ENCODE measurements at places on chromosomes 6 and 20.

DNA sequence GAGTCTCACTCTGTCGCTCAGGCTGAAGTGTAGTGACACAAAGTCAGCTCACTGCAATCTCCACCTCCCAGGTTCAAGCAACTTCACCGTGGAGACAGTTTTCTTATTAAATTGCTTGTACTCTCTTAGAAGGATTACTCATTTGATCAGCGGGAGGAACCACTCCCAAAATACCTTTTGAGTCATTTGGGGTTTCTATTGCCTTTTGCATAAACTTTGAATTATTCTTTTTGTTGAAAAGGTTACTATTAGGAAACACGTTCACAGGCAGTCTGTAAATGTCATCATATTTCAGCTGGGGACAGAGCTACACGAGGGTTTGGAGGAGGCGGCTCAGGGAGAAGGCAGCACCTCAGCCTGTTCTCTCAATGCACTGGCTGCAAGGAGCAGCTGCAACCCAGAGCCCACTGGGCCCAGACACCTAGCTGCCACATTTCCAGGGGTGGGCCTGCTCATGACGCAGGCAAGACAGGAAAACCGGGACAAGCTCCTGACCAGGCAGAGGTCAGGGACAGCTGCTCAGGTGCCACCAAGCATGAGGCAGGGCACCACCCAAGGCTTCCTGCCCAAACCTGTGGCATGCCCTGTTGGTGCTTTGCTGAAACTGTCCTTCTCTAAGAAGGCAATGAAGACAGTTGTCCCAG lies 205.9 kb downstream of the BMP7 start:
- DNase-seq, result no peak

DNA sequence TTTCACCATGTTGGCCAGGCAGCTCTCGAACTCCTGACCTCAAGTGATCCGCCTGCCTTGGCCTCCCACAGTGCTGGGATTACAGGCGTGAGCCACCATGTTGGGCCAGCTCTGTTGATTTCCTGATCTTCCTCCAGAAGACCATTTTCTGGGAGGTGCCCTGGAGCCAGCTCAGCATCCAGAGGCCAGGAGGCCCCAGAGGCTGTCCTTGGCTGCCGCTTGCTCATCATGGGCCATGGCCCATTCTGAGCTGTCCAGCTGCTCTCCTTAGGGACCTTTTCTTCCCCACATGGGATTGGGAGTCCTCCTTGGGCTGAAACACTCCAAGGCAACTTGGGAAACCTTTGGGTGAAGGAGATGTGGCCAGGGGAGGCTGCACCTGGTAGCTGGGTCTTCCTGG lies 15.4 kb downstream of the LRRC73 start:
- no peak for DNase-seq

- DNase-seq, result no peak
Measured at GRCh38 chr6:29797966-29798365, 29.7 kb upstream of the HLA-G start.

DNA sequence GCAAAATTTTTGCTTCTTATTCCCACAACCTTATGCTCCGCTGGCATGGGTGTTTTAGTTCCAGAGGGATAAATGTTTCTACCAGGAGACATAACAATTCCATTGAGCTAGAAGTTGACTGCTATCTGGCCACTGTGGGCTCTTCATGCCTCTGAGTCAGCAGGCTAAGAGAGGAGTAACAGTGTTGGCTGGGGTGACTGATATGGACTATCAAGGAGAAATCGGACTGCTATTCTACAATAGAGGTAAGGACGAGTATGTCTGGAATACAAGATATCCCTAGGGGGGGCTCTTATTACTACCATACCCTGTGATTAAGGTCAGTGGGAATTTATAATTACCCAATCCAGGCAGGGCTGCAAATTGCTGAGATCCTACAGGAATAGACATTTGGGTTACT lies 26.9 kb downstream of the FBXO30 start:
- DNase-seq, result no peak

DNA sequence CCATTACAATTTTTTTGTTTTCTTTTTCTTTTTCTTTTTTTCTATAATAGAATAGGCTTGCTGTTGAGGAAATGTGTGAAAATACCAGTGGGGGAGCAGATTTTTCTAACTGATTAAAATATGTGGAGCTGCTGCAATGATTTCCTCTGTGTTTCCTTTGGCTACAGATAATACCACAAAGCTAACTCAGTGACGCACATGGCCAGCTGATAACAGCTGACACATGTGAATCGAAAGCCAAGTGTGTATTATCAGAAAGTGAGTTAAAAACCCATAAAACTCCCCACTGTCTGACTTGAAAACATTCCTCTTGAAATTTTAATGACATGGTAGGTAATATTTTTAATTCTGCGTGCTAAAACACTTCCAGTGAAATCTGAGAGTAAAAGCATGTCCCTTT lies 70.8 kb upstream of the AHI1 start:
- DNase-seq, result no peak

DNA sequence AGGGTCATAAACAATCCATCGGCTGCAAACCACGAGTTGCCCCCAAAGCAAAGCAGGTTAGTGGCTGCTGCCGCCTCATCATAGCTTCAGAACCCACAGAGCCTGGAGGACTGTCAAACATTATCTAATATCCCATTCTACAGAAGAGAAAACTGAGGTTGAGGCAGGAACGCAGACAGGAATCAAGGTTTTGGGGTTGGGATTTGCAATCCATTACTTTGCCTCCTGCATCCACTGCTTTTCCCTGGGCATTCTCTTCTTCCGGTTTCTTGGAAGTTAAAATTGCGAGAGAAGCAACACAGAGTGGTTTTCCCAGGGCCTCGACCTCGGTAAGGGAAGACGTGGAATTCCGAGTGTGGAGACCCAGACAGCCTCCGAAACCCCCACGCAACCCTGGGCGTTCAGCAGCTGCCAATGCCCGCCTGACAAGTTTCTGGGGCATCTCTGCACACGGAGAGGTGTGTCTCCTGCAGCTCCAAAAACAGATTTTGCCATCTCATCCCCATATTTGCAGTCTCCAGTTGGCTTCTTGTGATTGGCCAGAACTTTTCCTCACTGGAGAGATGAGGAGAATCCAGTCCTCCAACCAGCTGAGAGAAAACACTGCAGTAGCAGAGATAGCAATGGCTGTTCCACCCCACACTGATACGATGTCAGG lies 45.5 kb upstream of the SNAP25 start:
- no peak for DNase-seq

DNA sequence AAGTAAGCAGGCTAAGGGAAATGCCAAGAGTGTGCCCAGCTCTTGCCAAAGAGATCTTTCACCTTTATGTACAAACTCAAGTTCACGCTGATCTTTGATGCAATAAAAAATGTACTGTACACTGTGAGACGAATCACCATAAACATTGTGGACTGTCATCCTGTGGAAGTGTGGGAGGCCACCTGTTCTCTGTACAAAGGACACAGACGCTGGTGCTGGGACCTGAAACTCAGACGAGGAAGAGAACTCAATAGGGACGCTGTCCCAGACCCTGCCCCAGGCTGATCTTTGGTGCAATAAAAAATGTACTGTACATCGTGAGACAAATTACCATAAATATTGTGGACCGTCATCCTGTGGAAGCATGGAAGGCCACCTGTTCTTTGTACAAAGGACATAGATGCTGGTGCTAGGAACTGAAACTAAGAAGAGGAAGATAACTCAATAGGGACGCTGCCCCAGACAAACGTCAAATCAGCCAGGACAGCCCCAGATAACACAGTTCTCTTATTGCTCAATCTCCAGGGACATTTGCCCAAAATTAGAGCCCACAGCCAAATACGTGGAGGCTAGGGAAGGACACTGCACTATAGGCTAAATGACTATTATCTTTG lies 312.7 kb upstream of the SGK1 start:
- no peak for DNase-seq

DNA sequence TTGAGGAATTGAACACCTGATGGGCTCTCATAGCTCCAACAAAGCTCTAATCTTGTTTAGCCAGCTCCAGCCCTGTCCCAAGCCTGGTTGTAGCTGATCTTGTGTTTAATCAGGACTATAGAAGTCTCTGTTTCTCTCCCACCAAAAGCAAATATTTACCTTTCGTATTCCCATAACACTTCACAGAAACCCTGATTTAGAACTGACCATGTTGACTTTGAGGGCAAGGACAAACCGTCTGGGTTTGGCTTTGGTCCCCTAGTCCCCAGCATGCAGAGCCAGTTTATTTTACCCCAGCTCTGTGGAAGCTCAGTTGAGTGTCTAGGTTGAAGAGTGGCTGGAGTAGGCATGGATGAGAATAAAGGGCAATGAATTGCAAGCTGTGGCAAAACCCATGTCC lies 18.0 kb upstream of the SIM1 start:
- DNase-seq, result no peak

- DNase-seq, result no peak
Measured at GRCh38 chr20:4957939-4958362, 43.4 kb downstream of the SLC23A2 start.

GRCh38 chr6:48184648-48185047 lies 73.7 kb upstream of the PTCHD4 start:
- DNase-seq, result no peak

DNA sequence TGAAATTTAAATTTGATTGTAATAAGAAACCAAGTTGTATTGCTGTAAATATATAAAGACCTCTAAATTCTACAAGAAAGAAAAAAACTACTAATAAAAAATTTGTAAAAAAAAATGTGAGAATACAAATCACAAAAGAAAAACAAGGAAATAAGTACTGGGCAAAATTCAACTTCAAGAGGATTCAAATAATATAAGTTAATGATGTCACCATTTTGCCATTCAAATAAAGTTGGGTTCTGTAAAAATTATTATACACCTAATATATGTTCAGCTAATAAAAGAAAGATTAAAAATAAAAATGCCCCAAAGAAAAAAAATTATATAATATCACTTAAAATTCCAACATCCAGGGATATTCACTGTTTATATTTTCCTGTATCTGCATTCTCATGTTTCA lies 47.0 kb upstream of the BMP5 start:
- no peak for DNase-seq

DNA sequence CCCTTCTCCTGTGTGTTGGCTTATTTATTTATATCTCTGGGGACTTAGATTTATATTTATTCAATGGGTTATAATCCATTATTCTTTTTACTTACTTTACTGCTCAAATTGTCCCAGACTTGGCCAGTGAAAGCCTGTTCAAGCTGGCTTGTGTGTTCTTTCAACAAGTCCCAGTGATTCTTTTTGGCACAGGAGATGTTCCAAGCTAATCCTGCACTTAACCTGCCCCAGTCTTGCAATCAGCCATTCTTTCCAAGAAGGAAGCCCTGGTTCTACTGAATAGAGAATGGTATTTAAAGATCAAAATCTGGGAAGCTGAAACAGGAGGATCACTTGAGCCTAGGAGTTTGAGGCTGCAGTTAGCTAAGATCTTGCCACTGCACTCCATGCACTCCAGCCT lies 26.7 kb downstream of the GCNT2 start:
- no peak for DNase-seq

- DNase-seq, result no peak
Measured at GRCh38 chr6:38572186-38572813, 67.4 kb downstream of the BTBD9 start.

All from left renal pelvis (tissue), 4 donors.